ENCODE measurements at places on chromosomes 6 and 20.

GRCh38 chr6:160507420-160507819 lies 156.7 kb downstream of the LPA start:
- no peak for DNase-seq

DNA sequence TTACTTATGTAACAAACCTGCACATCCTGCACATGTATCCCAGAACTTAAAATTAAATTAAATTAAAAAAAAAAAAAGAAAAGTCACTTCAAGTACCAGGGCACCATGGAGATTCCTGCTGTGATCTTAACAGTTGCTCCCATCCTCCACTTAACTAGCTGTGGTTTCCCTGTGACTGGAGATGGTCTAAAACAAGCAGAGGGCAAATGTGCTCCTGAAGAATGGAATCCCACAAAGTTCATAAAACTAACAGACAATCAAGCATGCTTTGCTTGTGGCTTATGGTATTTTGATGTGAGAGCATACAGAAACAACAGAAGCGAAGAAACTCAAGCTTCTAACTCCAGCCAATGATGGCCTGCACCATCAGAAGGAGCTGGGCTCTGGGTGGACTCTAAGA lies 153.6 kb upstream of the KCNK16 start:
- no peak for DNase-seq

DNA sequence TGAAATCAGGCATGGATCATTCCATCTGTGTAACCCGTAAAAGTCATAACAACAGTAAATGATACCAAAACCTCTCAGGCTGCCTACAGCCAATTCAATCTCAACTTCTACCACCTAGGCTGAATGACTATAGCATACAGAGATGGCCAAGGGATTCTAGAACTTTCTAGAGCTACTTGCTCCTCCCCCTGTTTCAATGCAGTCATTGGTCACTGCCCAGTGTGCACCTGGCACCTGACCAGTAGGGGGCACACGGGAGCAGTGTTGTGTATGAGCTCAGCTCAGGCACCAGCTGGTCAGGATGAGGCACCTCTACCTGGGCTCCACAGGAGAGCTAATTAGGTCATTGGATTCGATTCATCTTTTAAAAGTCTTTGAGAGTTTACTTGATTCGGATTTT lies 86.2 kb downstream of the PLEKHG1 start:
- DNase-seq = no peak

- DNase-seq = no peak
Measured at GRCh38 chr6:113486199-113486598, 370.9 kb upstream of the MARCKS start.

- no peak for DNase-seq
Measured at GRCh38 chr20:25257756-25258475, 10.0 kb downstream of the PYGB start.

GRCh38 chr6:32081168-32081990 lies 27.8 kb downstream of the TNXB start:
- DNase-seq = no peak

GRCh38 chr6:133805876-133806275 lies 83.0 kb upstream of the TCF21 start:
- no peak for DNase-seq

- no peak for DNase-seq
Measured at GRCh38 chr6:7106215-7106751, 1.5 kb upstream of the RREB1 start.

GRCh38 chr20:46832555-46832954 lies 62.1 kb upstream of the EYA2 start:
- no peak for DNase-seq

DNA sequence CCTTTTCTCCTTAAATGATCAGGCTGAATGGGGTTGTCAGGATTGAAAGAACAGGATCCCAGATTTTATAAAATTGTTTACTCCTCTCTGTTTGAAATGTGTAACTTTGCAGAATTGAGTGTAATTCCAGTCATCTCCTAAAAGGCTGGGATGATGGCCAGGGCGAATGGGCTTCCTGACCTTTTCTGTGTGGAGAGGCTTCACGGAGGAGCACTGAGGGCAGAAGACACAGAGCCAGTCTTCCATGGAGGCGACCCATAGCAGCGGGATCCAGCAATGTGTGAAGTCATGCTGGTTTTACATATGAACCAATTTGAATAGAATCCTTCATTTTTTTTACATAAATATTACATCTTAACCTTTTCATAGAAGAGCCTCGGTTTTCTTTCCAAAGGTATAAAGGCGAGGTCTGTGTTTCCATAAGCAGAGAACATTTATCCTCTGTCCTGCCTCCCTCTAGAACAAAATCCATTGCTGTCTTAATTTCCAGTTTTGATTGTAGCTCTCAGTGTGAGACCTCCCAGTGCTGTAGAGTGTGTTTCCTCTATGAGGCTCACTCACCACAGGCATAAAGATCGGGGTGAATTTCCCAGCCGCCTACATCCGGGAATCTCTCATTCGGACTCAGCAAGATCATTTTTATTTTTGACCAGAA lies 369.7 kb upstream of the FLRT3 start:
- no peak for DNase-seq

DNA sequence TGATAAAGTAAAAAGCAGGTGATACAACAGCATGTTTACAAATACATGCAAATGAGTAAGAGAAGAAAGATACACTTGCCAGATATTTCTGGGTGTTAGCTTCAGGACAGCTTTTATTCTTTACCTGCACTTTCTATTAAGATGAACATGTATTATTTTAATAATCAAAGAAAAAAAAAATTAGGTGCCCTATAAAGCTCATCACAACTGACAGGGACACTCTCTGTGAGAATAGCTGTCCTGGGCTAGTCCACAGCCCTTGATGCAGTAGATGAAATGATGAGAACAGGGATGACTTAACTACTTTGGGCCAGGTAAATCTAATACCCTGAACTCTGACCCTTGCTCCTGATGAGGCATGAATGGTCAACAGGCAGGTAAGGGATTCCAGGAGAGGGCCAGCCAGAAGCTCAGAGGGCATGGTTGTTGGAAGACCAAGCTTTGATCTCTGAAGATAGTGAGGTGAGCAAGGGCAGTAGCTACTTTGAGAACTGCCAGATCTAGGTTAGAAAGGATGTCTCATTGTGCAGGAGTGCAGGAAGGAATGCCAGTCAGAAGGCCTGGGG lies 15.6 kb downstream of the NSFL1C start:
- no peak for DNase-seq

DNA sequence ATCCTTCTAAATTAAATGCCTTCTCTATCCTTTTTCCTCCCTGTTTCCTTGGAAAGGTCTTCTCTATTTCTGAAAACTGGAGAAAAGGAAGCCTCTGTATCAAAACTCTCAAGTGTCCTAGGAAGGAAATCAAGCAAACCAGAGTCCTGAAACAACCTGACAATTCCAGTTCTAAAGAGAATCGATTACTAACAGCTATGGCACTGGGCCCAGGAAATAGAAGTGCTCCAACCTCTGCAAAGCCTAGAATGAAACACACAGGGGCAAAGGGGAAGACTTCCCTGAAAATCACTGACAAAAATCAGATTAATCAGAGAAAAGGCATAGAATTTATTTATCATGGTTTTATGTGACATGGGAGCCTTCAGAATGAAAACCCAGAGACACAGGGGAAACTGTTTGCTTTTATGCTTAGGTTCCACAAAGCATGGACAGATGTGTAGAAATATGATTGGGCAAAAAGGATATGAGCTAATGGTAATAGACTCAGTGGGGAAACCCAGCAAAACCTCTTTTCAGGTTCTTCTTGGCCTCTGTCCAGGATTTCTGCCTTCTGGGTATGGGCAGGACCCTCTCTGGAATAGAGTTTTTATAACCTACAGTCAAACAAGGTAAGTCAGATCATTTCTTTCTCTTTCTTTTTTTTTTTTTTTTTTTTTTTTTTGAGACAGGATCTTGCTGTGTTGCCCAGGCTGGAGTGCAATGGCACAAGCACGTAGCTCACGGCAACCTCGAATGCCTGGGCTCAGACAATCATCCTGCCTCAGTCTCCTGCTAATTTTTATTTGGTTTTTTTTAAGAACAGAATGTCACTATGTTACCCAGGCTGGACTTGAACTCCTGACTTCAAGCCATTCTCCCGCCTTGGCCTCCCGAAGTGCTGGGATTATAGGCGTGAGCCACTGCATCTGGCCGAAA lies 91.7 kb downstream of the CD24 start:
- DNase-seq = no peak

DNA sequence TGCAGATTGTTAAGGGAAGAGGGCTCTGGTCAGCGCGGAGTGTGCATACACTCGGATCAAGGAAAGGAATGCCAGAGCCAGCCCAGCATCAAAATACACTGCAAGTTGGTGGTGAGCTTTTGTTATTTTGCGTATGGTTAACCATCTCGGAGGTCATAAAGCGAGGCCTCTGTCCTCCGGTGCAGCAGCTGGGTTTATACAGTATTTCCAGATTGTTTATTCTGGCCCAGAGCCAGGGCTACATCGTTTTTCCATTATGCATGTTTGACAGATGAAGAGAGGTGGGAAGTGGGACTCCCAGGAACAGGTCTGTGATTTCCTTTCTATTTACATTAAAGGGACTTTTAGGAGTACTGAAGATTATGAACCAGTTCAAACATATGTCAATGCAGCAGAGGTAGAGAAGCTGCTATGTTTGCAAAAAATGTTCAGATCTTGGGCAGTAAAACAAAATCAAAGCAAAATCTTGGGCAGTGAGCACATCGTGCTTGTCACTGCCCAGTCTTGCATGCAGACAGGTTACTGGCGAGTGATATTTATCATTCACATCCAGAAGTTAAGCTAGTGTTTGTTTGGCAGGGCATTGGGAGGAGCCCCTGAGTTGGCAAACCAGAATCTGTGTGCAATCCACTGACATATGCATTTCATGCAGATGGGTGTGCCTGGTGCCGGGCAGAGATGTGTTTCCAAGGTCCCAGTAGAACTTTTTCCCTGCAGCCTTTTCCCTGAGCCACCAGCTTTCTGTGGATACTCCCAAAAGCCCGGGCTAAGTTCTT lies 256.3 kb upstream of the TAB2 start:
- DNase-seq = no peak

GRCh38 chr20:10105046-10105445 lies 70.3 kb downstream of the ANKEF1 start:
- no peak for DNase-seq

- no peak for DNase-seq
Measured at GRCh38 chr20:13012886-13013285, 4.1 kb downstream of the SPTLC3 start.

- DNase-seq = no peak
Measured at GRCh38 chr6:52976591-52977035, 18.5 kb downstream of the GSTA4 start.

- DNase-seq = no peak
Measured at GRCh38 chr6:139219746-139220145, 72.1 kb downstream of the TXLNB start.

DNA sequence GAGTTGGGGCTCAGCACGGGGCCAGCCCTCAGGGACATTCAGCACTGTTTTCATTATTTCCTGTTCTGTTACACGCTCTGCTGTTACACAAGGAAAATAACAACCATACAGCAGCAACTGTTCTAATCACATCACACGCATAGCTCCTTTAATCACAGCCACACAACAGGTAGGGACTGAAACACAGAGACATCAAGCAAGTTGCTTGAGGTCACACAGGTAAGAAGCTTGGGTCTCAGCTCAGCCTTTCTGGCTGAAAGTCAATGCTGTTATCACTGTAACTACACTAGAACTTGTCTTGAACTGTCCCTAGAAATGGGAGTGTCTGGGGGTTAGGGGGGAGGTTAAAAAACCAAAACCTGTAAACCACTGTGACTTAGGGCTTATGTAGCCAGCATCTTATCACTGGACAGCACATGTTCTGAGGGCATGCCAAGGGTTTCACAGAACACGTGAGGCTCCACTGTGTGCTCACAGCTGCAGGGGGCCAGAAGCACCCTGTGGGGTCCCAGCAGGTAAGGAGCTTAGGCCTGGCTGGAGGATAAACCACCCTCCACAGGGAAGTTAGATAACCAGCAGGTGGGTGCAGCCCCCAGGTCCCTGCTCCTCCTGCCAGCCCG lies 146.0 kb downstream of the EYA2 start:
- no peak for DNase-seq

DNA sequence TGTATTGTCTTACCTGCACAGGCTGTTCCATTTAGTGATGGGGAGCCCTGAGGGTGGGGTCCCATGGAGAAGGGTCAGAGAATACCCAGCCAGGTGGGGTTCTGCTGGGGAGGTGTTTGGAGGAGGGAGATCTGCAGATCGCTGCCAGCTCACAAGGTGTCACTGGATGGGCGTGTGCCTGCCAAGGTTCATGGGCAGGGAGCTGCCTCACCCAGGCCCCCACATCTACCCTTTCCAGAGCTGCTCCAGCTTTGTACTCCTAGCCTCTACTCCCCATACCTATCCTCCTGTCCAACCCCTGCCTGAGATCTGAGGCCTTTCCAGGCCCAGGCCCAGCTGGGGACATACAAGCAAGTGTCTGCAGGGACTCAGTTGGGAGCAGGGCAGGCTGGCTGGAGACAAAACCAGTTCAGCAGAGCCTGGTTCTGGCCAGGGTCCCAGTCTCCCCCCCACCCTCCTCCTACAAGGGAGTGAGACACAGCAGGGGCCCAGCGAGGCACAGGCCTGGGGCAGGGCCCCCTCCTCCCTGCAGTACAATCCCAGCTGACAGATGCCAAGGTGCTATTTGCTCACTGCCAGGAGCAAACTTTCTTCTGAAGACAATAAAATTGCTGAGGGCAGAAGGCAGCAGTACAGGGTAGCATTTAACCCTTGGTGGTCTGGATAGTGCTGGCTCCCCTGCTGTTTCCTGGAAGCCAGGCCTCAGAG lies 19.7 kb downstream of the SPDEF start:
- DNase-seq = peak; percentile 16

DNA sequence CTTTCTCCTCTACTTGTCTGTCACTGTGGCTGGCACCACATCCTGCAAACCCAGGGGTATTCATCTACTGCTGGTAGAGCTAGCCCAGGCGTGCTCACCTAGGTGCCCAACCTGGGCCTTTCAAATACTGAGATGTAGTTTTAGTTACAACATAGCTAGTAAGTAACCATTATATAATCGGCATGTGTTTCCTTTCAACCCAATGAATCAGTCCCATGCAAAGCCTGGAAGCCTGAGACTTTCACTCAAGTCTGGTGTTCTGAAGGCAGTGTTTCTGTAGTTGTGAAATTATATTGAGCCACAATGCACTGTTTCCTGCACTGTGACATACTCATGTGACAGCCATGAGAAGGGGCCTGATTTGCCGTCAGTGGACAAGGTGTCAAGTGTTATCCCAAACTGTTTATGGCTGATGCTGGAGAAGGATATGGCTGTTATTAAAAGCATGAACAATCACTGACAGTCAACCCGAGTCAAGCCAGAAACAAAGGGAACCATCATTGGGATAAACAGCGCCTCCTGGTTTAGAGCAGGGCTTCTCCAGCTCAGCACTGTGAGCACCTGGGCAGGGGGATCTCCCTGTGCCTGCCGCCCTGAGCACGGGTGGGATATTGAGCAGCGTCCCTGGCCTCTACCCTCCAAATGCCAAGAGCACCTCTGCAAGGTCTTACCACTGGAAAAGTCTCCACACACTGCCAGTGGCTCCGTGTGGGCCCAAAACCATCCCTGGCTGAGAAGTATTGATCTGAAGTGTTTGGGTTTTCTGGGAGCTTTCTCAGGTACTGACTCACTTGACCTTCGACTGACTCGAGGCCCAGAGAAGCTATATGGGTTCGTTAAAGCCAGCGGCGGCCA lies 1.6 kb downstream of the PSMA7 start:
- DNase-seq = no peak

Data from substantia nigra (tissue), 51 donors.